ENCODE measurements at places on chromosomes 1 and 21. TPM values are rescaled to one million over a fixed set of nuclear protein-coding genes. Genes with fewer than 3 reads are reported as not detected.

The CLCA1 gene
- total RNA-seq = not detected

The RGS4 gene
- 0.31 TPM for total RNA-seq

The NEGR1 gene
- 0.53 TPM for total RNA-seq

The LTN1 gene
- total RNA-seq = 22.3 TPM

The SPATC1L gene
- 8.9 TPM for total RNA-seq

The GNAT2 gene
- not detected for total RNA-seq

The FCER1G gene
- 0.27 TPM for total RNA-seq

The SH2D1B gene
- total RNA-seq = not detected

The NPPA gene
- not detected for total RNA-seq

The ADCY10 gene
- total RNA-seq = 0.14 TPM

The OLFML2B gene
- 0.31 TPM for total RNA-seq

The ASCL5 gene
- not detected for total RNA-seq

The AGBL4 gene
- total RNA-seq = not detected

The GNB1 gene
- total RNA-seq = 251 TPM

The CDC7 gene
- total RNA-seq = 12.7 TPM

The BTBD8 gene
- total RNA-seq = 1.4 TPM

The FUCA1 gene
- total RNA-seq = 11.1 TPM

The CRP gene
- total RNA-seq = not detected
